ENCODE measurements at places on chromosomes 2 and 18.

DNA sequence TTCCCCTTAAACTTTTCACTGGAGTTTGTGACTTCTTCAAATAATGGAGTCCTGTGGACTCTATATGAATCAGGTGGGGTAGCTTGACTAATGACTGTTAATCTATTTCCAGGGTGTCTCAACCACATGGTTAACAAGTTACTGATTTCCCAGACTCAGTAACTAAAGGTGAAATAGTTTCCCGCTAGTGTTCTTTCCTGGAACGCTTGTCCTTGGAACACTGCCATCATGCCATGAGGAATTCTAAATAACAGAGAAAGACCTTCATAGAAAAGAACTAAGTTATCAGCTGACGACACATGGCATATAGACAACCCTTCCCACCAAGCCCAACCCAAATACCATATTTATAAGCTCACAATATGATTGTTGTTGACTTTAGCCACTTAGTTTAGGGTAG, 1027.9 kb upstream of the FAM98A start:
- DNase-seq, result no peak

- no peak for DNase-seq
Measured at GRCh38 chr2:127559454-127559853, 24.0 kb downstream of the MYO7B start.

DNA sequence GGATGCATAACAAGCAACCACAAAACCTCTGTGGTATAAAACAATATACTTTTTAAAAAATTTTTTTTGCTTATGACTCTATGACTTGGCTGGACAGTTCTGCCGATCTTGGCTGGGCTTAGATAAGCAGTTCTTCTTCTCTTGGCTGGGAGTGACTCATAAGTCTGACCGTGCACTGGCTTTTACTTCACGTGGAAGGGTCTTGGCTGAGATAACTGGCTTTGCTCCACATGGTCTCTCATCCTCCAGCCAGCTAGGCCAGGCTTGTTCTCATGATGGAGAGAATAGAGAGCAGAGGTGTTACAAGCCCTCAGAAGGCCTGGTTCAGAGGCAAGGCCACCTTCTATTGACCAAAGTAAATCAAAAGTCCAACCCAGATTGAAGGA, 178.9 kb upstream of the SERPINE2 start:
- DNase-seq, result no peak

DNA sequence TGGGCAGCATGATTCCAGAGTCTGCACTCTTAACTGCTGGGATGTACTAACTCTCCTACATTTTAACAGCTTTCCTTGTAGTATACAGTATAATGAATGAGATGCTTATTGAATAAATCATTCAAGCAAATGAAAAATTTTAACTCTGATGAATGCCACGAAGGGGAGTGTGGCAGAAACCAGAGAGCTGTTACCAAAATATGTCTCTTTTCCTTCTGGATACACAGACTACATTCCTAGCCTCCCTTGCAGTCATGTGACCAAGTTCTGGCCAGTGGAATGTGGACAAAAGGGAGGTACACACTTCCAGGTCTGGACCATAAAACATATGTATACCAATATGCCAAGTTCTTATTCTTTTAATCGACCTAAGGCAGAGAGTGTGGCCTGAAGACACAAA, 1.7 kb upstream of the EML4 start:
- no peak for DNase-seq

- DNase-seq, result no peak
Measured at GRCh38 chr18:24142376-24142775, 3.5 kb downstream of the CABYR start.

GRCh38 chr2:46010925-46011490, 286.2 kb upstream of the EPAS1 start:
- DNase-seq, result no peak

All from activated CD4-positive, alpha-beta T cell treated with anti-CD3 and anti-CD28 coated beads for 1 hour (primary cell).